Bronchus fibroblast of lung (primary cell): ENCODE measurements at places on chromosomes 5 and 9. TPM values are rescaled to one million over a fixed set of nuclear protein-coding genes. Genes with fewer than 3 reads are reported as not detected.

PRKACG gene
- not detected in 2 replicates for total RNA-seq

PCDHB1 gene
- total RNA-seq: not detected in 2 replicates

TPPP gene
- under 0.01 and 0.17 TPM in 2 replicates for total RNA-seq

OR4F3 gene
- not detected in 2 replicates for total RNA-seq

ARID3C gene
- not detected in 2 replicates for total RNA-seq

PCDHB2 gene
- total RNA-seq: 0.34 and 0.45 TPM in 2 replicates

PCDHA3 gene
- total RNA-seq: under 0.01 TPM in 1 of 2 replicates, not detected in the other

PCDHA9 gene
- not detected in 2 replicates for total RNA-seq

P4HA2 gene
- total RNA-seq: 54.0 and 59.6 TPM in 2 replicates

FABP6 gene
- not detected in 2 replicates for total RNA-seq

ROPN1L gene
- total RNA-seq: 0.45 and 1.3 TPM in 2 replicates

CNTFR gene
- total RNA-seq: not detected in 2 replicates

PCDHGB4 gene
- 4.0 and 4.4 TPM in 2 replicates for total RNA-seq

TCF7 gene
- 2.7 and 4.3 TPM in 2 replicates for total RNA-seq

SV2C gene
- not detected in 2 replicates for total RNA-seq

SLC6A18 gene
- not detected in 2 replicates for total RNA-seq

ANKDD1B gene
- total RNA-seq: 0.15 TPM in 1 of 2 replicates, not detected in the other

GTF2H2C gene
- total RNA-seq: 29.1 and 31.3 TPM in 2 replicates

TAF11L8 gene
- total RNA-seq: not detected in 2 replicates

DCAF10 gene
- 8.6 and 9.9 TPM in 2 replicates for total RNA-seq

SPINK7 gene
- total RNA-seq: not detected in 2 replicates

FGFR4 gene
- total RNA-seq: 8.8 and 9.1 TPM in 2 replicates

ROR2 gene
- total RNA-seq: 16.5 and 16.8 TPM in 2 replicates

PCDHB13 gene
- total RNA-seq: under 0.01 TPM in 2 replicates

PTGS1 gene
- total RNA-seq: 51.6 and 55.0 TPM in 2 replicates

CACFD1 gene
- total RNA-seq: 3.4 and 3.5 TPM in 2 replicates

C9orf50 gene
- total RNA-seq: 0.50 TPM in 1 of 2 replicates, not detected in the other

SCGB3A2 gene
- total RNA-seq: not detected in 2 replicates

INSL6 gene
- total RNA-seq: not detected in 2 replicates

SLCO4C1 gene
- total RNA-seq: 0.50 and 0.59 TPM in 2 replicates
